ENCODE measurements at places on chromosomes 16 and 17.

- no peak for DNase-seq
Measured at GRCh38 chr17:73324160-73324475, 12.3 kb upstream of the CDC42EP4 start.

DNA sequence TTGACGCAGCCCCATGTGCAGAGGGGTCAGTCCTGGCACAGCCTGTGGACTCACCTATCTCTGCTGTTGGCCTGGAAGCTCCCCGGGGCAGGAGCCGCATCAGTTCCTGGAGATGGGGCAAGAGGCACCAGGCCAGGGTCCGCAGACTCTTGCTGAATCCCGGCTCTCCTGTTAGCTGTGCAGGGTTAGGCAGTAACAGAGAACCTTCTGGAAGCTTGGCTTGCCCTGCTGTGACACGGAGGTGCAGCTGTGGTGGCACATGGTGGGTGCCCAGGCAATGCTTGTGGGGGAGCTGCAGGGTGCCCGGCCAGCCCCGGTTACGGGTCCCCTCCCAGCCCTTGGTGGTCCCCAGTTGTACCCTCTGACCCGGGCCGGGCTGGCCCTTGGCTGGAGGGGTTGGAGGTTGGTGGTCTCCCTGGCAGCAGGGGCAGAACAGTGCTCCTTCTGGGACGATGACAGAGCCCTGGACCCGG lies 26.0 kb upstream of the ZNF469 start:
- DNase-seq, result no peak

DNA sequence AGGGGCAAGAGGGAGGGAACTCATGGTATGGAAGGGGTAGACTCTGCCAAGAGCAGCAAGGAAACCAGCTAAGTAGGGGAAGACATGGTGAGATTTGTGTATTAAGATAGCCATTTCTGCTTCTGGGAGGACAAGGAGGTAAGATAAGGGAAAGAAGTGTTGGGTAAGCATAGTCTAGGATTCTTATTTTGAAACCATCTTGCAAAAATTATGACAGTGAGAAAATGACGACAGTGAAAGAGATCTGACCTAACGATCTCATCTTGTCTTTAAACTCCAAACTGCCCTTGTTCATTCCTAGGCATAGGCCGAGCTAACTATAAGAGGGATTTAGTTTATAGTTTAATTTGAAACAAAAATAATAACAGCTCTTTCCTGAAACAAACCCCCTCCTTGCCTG lies 5.6 kb upstream of the RBL2 start:
- no peak for DNase-seq

DNA sequence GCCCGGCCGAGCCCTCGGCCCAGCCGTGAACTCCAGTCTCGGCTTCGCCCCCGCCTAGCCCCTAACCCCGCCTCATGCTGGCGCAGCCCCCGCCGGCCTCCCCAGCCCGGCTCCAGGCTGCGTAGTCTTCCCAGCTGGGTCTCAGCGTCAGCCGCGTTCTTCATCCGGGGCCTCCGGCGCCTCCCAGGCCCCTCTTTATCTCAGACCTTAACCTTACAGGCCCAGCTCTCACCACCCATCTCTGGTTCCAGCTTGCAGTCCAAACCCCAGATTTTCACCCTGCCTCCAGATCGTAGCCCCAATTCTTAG lies at the start of gene PROCA1:
Gene PROCA1 (minus strand): TSS at position 166 of the 309 bp plus-strand sequence. CDS start 228 bp downstream, outside the sequence.
- no peak for DNase-seq

DNA sequence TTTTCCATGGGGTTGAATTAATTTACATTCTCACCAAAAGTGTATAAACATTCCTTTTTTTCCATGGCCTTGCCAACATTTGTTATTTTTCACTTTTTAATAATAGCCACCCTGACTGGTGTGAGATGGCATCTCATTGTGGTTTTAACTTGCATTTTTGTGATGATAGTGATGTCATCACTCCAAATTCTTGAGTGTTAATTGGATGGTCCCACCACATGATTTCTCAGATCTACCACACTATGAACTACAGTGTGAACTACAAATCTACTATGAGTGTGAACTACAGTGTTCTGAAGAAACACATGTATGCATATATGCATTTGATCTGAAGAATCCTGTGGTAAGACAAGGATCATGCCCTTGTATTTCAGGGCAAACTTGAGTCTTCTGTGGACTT lies 340.1 kb downstream of the ABCC12 start:
- DNase-seq, result no peak

DNA sequence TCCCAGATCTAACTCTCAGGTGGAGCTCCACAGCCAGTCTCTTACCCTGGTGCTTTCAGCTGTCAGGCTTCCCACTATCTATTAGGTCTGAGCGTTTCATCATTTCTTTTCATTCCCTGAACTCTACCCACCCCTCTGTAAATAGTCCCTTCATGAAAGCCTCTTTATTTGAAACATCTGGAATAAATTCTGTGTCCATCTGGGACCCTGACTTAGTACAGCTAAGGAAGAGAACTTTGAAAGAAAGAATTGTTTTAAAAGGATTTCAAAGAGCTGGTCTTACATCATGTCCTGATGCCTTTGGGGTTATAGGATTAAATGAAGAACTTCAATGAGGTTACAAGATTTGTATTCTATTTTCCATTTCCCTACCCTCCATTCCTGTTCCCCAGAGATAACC lies 388.5 kb upstream of the CA10 start:
- DNase-seq, result no peak

GRCh38 chr17:71180801-71181385 lies 939.9 kb upstream of the SOX9 start:
- no peak for DNase-seq

GRCh38 chr17:2390199-2390836 lies 10.5 kb downstream of the MNT start:
- DNase-seq, result no peak

Measured in NCI-H460 (cell line).